ENCODE measurements at places on chromosomes 13 and 19. TPM values are rescaled to one million over a fixed set of nuclear protein-coding genes. Genes with fewer than 3 reads are reported as not detected.

GFY gene
- not detected for total RNA-seq

PSG3 gene
- not detected for total RNA-seq

DOCK9 gene
- 30.1 TPM for total RNA-seq

GRIN2D gene
- 1.5 TPM for total RNA-seq

POLR2E gene
- total RNA-seq, result 107 TPM

MAG gene
- total RNA-seq, result not detected

ZNF222 gene
- 5.0 TPM for total RNA-seq

C19orf85 gene
- total RNA-seq, result not detected

ZNF99 gene
- not detected for total RNA-seq

RFPL4A gene
- not detected for total RNA-seq

STOML3 gene
- total RNA-seq, result not detected

GJB2 gene
- total RNA-seq, result 0.28 TPM

SERPINE3 gene
- 0.05 TPM for total RNA-seq

ARGLU1 gene
- 43.9 TPM for total RNA-seq

DLL3 gene
- total RNA-seq, result 0.32 TPM
